ENCODE measurements at places on chromosomes 11 and 22.

DNA sequence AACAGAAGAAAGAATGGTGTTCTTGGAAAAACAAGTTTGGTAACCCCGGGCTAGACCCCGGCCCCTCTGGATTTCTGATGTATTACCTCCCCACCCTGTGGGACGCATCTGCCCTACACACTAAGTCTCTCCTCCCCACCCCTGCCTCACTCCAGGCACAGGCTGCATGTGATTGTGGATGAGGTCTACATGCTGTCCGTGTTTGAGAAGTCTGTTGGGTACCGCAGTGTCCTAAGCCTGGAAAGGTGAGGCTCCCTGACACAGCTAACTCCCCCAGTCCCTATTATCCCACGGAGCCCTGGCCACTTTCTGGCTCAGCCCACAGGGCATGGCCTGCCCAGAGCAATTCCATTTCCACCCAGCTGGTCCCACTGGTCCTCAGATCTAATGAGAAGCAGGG, 13.3 kb downstream of the ACCS start:
- no peak for DNase-seq

- no peak for DNase-seq
These were observed 32.1 kb downstream of the CACNG2 start for GRCh38 chr22:36671404-36671803.

- no peak for DNase-seq
These were observed 36.4 kb upstream of the MUC5AC start for GRCh38 chr11:1121331-1121812.

DNA sequence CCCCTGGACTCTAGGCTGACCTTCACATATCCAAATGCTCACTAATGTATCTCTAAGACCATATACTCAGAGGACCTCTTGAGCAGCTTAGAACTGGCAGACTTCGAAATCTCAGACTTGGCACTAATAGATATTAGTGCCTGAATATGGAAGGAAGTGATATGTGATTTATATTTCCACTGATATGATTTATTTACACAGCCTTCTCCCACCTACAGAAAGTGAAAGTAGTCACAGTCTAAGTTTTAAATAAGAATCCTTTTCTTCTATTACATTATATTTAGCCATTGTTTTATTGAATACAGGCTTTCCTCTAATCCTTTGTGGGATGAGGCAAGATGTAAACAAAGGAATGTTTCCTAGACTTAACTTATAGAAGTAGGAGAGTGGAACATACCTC, 6.7 kb upstream of the NAV2 start:
- DNase-seq, result no peak

DNA sequence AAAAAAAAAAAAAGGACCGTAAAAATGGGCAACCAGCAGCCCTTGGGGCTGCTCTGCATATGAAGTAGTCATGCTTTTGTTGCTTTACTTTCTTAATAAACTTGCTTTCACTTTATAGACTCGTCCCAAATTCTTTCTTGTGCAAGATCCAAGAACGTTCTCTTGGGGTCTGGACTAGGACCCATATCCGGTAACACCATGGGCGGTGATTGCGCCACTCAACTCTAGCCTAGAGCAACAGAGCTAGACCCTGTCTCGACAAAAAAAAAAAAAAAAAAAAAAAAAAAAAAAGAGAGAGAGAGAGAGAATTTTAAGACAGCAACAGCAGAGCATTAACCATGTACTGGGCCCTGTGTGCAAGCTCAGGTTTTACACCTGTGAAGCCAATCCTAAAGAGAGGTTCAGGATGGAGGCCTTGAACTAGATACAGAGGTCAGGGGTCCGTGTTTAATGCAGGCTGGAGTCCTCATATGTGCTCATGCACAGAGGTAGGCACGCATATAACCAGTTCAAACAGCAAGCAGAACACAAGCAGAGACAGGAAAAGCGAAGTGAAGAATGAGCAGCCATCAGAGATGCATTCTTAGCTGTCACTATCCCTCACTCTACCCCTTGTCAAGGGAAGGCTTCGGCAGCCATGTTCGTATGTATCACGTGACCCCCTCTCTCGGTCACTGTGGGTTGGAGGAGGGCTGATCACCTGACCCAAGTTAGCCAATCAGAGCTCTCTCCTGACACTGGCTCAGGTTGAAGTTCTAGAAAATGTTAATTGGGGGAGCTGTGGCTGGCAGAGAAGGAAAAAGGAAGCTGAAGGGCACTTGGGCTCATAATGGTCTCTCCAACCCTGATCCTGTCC, 16.7 kb upstream of the SYT12 start:
- DNase-seq, result peak; percentile 52

DNA sequence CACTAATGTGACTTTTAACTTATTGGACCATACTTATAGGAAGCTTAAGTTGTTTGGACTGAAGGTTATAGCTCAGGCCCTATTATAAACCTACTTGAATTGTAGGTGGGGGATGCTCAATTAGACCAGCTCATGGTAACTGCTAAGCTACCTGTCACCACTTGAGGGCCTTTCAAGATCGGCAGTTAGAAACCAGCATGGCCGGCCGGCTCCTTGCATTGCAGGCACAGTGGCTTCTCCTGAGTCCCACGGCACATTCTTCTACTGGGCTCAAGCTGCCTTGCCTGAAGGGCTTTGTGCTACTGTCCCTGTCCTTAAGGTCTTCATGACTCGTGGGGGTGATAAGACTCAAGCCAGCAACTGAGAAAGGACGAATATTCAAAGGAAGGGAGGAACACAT, 70.8 kb downstream of the TBC1D22A start:
- no peak for DNase-seq

GRCh38 chr11:132646890-132647289, 885.4 kb downstream of the OPCML start:
- no peak for DNase-seq

- no peak for DNase-seq
These were observed 5.2 kb downstream of the POLD4 start for GRCh38 chr11:67347964-67348749.

- no peak for DNase-seq
These were observed 52.2 kb downstream of the DNAJC24 start for GRCh38 chr11:31421820-31422219.

GRCh38 chr22:23385678-23386631, 194.1 kb downstream of the IGLL1 start:
- DNase-seq, result peak; percentile 93

DNA sequence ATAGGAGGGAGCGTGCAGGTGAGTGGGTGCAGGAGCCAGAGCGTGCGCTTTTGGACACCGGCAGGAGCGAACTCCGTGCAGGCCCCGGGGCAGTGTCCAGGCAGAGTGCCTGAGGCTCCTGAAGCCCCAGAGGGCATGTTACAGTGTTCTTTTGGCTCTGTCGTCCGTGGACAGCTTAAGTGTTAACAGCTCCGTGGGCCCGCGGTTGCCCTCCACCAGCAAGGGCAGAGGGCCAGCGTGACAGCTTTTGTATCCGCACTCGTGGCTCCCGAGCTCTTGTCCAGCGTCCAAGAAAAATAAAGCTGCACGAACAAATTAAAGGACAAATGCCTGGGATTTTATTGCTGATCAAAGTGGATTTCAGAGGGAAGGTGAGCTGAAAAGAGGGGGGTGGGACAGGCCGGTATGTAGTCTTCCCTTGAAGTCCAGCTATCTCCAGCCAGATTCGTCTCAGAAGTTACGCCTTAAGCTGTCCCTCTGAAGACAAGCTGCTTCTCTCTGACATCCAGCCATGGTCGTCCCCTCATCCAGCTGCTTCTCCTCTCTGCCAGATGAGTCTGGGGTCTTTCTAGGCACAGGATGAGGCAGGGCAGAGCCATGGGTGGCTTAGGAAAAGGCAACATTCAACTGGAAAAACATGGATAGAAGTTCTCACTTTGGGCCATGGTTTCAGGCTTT, 968 bp upstream of the TMEM109 start:
- no peak for DNase-seq

DNA sequence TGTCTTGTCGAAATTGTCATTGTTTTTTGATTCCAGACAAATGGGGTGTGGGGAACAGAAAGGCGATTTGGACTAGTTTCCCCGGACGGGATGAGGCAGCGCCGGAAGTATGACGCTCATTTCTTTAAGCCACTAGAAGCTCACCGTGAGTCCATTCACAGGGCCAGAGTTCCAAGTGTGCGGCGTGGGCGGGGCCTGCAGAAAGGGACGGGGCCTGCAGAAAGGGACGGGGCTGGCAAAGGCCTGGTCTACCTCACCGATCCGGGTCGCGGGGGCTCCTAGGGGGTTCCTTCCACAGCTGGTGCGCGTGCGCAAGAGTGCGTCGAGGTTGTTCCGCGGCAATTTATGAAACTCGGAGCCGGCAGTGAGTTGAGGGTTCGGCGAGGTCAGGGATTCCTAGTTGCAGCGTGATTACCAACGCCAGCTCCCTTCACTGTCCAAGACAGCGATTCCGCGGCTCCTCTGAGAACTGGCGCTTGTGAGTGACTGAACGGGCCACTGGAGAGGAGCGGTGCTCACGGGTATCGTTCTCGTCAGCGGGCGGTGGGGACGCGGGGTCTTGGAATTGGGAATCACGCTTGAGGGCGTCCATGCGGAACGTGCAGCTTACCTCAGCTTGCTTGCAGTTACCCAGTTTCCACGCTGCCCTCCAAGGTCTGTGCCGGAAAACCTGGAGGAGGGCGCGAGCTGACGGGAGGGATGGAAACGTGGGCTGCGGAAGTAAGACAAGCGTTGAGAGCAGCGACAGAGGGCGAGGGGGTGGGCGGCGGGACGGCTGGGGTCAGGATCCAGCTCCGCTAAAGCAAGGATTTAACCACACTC, at the start of gene ZNF215:
Gene ZNF215 (plus strand): TSS at position 219 of the 822 bp plus-strand sequence. CDS start 5,847 bp downstream, outside the sequence.
- DNase-seq, result peak; percentile 80

DNA sequence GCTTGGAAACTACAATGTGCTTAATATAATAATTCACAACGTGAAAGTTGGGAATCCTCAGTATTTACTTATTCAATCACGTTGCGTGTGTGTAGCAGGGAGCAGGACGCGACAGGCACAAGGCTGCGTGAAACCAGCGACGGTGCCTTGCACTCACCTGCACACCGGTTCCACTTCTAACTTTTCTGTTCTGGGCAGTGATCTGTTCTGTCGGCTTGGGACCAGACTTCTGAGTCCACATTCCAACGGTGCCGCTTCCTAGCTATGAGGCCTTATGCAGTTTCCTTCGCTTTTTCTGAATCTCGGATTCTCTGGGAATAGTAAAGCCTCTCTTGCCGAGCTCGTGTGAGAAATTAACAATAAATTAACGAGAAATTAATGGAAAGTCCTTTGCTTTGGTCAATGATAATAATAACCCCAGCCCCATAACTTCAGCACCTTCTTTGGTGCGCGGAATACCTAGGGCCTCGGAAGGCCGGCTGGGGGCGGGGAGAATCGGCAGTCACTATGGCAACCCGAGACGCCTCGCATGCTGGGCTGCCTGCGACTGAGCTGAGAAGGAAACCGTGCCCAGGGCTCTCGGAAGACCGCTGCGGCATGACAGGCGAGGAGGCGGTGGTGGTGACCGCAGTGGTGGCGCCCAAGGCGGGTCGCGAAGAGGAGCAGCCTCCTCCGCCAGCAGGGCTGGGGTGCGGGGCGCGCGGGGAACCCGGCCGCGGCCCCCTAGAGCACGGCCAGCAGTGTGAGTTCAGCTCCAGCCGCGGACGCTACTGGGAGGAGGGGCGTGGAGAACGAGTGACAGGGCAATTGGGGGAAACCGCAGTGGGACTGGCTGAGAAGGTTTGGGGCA, at the start of gene C11orf97:
Gene C11orf97 (plus strand): TSS at position 530 of the 850 bp plus-strand sequence. CDS start 68 bp downstream, at position 598.
- peak; percentile 60 for DNase-seq

- no peak for DNase-seq
These were observed 578.5 kb downstream of the TBC1D22A start for GRCh38 chr22:47340851-47341436.

- no peak for DNase-seq
These were observed 21.5 kb upstream of the CBX7 start for GRCh38 chr22:39173787-39174497.

DNA sequence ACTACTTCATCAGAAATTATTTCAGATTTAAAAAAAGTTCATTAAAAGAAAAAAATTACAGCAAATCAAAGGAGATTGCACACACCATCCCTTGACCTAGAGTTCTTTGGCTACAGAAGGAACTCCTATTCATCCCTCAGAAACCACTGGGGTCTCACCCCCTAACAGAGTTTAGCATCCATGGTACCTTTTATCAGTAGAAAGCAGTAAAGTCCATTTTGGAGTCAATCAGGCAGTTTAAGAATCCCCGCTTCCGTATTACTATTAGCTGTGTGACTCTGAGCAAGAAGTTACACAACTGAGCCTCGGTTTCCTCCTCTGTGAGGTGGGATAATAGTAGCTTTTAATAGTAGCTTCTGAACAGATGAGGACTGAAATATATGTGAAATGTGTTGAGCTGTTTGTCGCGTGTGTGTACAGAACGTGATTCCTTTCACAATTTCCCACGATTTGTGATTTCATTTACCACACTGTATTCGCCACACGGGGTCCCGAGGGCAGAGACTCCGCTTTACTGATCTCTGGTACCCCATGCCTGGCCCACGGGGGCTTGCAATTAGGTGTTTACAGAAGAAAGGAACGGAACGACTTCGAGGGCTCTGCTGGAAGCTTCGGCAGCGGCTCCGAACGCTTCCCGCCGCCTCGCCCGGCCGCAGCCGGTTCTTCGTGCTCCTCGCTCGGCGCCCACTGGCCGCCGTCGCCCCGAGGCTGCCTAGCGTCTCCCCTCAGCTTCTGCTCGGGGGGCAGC, 72.5 kb upstream of the ZBED5 start:
- no peak for DNase-seq

DNA sequence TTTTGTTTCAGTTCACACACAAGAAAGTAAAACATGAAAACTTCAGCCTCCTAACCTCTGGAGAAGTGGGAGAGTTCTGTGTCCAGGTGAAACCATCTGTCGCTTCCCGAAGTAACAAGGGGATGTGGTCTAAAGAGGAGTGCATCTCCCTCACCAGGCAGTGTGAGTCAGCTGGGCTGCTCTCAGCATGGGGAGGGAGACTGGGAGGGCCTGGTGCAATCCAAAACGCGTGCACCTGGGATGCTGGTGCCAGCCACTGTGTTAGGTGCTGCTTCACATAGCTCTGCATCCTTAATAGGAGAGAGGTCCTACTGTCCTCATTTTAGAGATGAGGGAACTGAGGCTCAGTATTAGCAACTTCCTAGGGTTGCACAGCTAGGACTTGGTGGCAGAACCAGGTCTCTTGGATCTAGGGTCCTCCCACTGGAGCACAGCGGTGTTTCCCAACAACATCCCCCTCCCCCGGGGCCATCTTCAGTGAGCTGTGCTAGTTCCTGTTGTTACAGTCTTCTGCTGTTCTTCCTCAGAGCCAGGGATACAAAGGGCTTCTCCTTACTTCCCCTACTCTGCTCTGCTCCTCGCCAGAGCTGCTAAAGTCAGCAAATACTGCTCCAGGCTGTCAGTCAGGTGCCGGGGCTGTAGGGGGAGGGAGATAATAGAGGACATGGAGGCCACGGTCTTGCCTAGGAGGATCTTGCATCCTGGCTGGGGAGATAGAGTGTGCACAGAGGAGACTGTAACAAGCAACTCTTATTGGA, 8.0 kb downstream of the IL10RA start:
- no peak for DNase-seq

DNA sequence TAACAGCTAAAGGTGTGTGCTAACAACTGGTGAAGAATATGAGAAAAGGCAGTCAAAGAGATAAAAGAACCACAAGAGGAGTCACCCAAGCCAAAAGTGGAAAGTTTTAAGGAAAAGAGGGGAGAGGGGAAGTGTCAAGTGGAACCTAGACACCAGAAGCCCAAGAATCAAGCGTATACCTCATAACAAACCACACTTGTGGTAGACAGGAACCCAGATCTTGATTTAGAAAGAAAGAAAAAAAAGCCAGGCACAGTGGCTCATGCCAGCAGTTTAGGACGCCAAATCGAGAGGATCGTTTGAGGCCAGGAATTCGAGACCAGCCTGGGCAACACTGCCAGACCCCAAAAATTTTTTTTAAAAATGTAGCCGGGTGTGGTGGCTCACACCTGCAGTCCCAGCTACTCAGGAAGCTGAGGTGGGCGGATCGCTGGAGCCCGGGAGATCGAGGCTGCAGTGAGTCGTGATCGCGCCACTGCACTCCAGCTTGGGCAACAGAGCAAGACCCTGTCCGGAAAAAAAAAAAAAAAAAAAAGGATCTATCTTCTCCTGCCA, 877 bp downstream of the SLC25A17 start:
- peak; percentile 11 for DNase-seq

Measured in hepatic stellate cell (primary cell).